Activated CD4-positive, alpha-beta memory T cell treated with anti-CD3 and anti-CD28 coated beads, Interleukin-2, amount 10 ng/mL, durations not matched to agents 7 days and 5 days (primary cell): ENCODE measurements at places on chromosomes 6 and 20. TPM values are rescaled to one million over a fixed set of nuclear protein-coding genes. Genes with fewer than 3 reads are reported as not detected.

GRCh38 chr6:100161782-100162365 is 167.9 kb upstream of the MCHR2 start:
- H3K36me3 ChIP-seq: no peaks in the 10 kb centered on the region
- no peak overlapping the region for H3K4me3 ChIP-seq
- peaks cover 19% of the 10 kb centered on the region for H3K27me3 ChIP-seq
- no peaks in the 10 kb centered on the region for H3K4me1 ChIP-seq
- H3K27ac ChIP-seq: no peak overlapping the region

DNA sequence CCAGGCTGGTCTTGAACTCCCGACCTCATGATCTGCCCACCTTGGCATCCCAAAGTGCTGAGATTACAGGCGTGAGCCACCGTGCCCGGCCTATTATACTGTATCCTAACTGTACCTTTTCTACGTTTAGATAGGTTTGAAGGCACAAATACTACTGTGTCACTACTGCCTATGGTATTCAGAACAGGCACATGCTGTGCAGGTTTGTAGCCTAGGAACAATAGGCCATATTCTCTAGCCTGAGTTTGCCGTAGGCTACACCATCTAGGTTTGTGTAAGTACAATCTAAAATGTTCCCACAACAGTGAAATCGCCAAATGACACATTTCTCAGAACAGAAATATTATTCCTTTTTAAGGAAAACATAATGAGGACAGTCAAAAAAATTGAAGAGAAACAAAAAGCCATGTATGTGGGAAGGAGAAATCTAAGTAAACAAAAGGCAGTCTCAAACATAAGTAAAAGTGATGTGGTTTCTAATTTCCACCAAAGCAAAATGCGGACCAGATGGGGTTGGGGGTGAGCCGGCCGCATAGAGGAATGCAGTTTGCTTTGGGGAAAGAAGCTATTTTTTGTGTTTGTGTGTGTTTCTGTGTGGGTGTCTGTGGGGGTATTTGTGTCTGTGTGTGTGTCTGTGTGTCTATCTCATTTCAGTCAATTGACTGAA is 192.6 kb upstream of the SALL4 start:
- no peak overlapping the region for H3K4me3 ChIP-seq
- H3K4me1 ChIP-seq: no peaks in the 10 kb centered on the region
- H3K27me3 ChIP-seq: no peaks in the 10 kb centered on the region
- H3K36me3 ChIP-seq: no peaks in the 10 kb centered on the region
- no peak overlapping the region for H3K27ac ChIP-seq

GRCh38 chr6:169244684-169245383 is 8.8 kb downstream of the THBS2 start:
- no peak overlapping the region for H3K4me3 ChIP-seq
- H3K27me3 ChIP-seq: no peaks in the 10 kb centered on the region
- H3K27ac ChIP-seq: no peak overlapping the region
- DNase-seq: no peak
- no peaks in the 10 kb centered on the region for H3K4me1 ChIP-seq

DNA sequence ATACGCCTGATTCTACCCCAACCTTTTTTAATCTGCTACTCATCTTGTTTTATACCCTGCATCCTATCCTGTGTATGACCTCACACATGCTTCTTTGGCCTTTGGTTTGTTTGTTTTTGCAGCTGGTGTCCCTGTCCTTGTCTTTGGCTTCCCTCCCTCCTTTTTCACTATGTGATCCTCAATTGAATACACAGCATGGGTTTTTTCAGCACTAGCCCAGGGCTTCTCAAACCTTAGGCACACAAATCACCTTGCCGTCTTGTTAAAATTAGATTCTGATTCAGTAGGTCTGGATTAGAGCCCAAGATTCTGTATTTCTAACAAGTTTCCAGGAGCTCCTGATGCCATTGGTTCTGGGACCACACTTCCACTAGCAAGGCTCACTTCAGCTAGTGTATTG is 321.5 kb upstream of the MAN1A1 start:
- no peak overlapping the region for H3K4me3 ChIP-seq
- H3K4me1 ChIP-seq: peaks cover 20% of the 10 kb centered on the region
- no peaks in the 10 kb centered on the region for H3K36me3 ChIP-seq
- no peak overlapping the region for H3K27ac ChIP-seq

RWDD2A gene
- total RNA-seq: 2.3 TPM

DNA sequence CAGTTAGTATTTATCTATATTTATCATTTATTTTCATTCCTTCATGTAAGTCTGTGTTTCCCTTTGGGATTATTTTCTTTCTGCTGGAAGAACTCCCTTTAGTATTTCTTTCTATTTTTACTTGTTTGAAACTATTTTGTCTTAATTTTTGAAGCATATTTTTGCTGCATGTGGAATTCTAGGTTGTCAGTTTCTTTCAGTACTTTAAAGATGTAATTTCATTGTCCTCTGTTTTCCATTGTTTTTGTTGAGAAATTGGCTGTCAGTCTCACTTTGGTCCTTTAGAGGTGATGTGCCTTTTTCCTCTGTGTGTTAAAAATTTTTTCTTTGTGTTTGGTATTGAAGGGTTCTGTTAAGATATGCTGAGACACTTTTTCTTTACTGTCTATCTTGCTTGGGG is 17.1 kb downstream of the RNF182 start:
- H3K4me3 ChIP-seq: no peak overlapping the region
- H3K36me3 ChIP-seq: no peaks in the 10 kb centered on the region
- H3K27me3 ChIP-seq: peaks cover 17% of the 10 kb centered on the region
- no peak for DNase-seq

- H3K4me1 ChIP-seq: peaks cover 2% of the 10 kb centered on the region
- no peaks in the 10 kb centered on the region for H3K36me3 ChIP-seq
- no peak overlapping the region for H3K4me3 ChIP-seq
- DNase-seq: no peak
Observed at GRCh38 chr6:3625149-3625979, 126.1 kb downstream of the PXDC1 start.

DNA sequence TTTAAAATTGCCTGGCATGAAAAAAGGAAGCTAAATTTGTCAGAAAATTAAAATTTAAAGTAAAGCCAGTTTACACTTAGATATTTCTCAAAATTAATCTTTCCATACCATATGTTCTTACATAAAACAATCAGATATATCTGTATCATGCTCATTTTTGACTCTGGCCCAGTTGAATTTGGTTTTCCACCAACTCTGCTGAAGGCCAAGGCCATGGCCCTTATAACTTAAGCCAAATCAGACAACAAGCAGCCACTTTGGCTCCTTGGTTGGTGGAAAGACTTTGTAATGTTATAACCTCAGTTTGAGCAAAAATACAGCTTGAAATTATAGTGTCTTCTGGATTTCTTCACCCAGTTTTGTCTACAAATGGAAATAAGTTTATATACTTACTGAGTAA is 97.3 kb downstream of the CENPW start:
- DNase-seq: no peak
- no peaks in the 10 kb centered on the region for H3K36me3 ChIP-seq
- H3K27ac ChIP-seq: no peak overlapping the region
- H3K4me3 ChIP-seq: no peak overlapping the region
- no peaks in the 10 kb centered on the region for H3K4me1 ChIP-seq
- no peaks in the 10 kb centered on the region for H3K27me3 ChIP-seq

DNA sequence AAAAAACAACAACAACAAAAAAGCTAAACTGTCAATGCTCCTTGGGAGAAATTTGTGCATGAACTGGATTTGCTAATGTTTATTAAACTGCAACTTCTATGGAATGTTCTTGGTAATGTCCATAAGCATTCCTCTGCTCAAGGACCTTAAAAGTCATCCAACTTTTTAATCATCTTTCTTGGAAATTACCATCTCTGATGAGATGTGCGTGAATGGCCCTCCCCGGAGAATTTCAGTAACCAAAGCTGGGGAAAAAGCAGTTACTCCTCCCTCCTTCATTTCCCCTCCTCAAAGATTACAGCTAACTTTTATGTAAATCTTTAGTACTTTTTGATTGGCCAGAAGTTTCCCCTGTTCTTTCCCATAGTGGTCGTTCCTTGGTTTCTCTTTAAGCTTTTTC is 5.2 kb downstream of the TBCC start:
- DNase-seq: no peak
- H3K27me3 ChIP-seq: peaks cover 12% of the 10 kb centered on the region
- H3K4me1 ChIP-seq: peaks cover 15% of the 10 kb centered on the region
- H3K27ac ChIP-seq: no peak overlapping the region
- H3K36me3 ChIP-seq: peaks cover 6% of the 10 kb centered on the region
- no peak overlapping the region for H3K4me3 ChIP-seq

DNA sequence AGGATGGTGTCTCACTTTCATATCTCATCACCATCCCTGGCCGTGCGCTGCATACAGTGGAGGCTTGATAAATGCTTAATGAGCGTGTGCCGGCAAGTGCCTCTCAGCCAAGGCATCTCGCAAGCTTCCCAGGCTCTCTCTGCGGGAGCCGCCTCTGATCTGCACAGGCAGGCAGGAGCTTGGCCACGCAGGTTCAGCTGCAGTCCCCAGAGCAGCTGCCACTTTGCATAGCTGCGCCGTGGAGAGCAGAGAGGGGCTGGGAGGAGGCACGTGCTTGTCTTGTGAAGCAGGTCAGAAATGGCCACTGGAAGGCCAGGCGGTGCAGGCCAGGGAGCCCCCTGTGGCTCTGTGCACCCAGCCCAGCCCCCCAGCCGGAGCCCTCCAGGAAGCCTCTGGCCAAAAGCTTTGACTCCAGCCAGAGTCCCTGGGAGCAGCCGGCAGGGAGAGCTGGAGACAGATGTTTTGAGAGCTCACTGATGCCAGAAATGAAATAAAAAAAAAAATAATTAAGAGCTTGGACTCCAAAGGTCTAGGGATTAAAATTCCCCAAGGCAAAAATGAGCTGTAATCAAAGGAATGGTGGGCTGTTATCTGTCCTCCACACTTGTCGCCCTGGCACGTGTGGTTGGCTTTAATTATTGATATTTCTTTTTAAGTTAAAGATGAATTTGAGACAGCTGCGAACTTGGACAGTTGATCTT is 377.0 kb downstream of the CDH4 start:
- H3K27me3 ChIP-seq: no peaks in the 10 kb centered on the region
- H3K4me1 ChIP-seq: no peaks in the 10 kb centered on the region
- no peak for DNase-seq
- H3K36me3 ChIP-seq: no peaks in the 10 kb centered on the region
- H3K4me3 ChIP-seq: no peak overlapping the region

KCNQ5 gene
- 4.3 TPM for total RNA-seq

DNA sequence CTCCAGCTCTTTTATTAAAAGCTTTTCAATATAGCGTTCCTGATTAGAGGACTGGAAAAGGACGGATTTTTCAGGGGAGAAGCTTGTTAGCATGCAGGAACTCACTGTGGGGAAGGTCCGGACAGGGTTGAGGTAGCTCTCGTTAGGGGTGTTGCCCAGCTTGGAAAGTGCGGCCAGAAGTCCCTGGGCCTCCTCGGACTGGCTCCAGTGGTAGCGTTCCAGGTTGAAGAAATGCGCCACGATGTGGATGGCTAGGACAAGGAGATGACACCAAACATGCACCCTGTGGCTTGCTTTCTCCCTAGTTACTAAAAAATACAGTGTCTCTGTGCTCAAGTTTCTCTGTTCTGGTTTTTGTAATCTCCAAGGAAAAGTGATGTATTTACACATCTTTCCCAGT is 12.5 kb downstream of the NOX3 start:
- H3K36me3 ChIP-seq: no peaks in the 10 kb centered on the region
- H3K4me1 ChIP-seq: peaks cover 15% of the 10 kb centered on the region
- no peaks in the 10 kb centered on the region for H3K27me3 ChIP-seq
- no peak for DNase-seq
- no peak overlapping the region for H3K27ac ChIP-seq
- no peak overlapping the region for H3K4me3 ChIP-seq

- peaks cover 6% of the 10 kb centered on the region for H3K4me1 ChIP-seq
- no peak overlapping the region for H3K27ac ChIP-seq
- H3K4me3 ChIP-seq: no peak overlapping the region
- H3K36me3 ChIP-seq: peaks cover 10% of the 10 kb centered on the region
Observed at GRCh38 chr20:25339608-25340007, 51.0 kb downstream of the ABHD12 start.

DNA sequence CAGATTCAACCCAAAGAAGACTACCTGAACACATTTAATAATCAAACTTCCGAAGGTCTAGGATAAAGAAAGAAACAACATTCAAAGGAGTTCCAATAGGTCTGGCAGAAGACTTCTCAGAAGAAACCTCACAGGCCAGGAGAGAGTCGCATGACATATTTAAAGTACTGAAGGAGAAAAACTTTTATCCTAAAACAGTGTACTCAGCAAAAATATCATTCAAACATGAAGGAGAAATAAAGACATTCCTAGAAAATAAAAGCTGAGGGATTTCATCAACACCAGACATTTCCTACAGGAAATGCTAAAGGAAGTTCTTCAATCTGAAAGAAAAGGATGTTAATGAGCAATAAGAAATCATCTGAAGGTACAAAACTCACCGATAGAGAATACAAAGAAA is 108.6 kb downstream of the BTBD9 start:
- H3K4me3 ChIP-seq: no peak overlapping the region
- H3K4me1 ChIP-seq: peaks cover 3% of the 10 kb centered on the region

GRCh38 chr6:27753668-27754407 is 158.4 kb downstream of the OR2B2 start:
- peaks cover 6% of the 10 kb centered on the region for H3K36me3 ChIP-seq
- H3K27me3 ChIP-seq: peaks cover 5% of the 10 kb centered on the region
- H3K4me1 ChIP-seq: peaks cover 48% of the 10 kb centered on the region
- DNase-seq: peak; percentile 80
- H3K27ac ChIP-seq: peak overlapping the region; percentile 100

GRCh38 chr6:106743612-106744011 is 114.2 kb downstream of the QRSL1 start:
- DNase-seq: no peak
- H3K4me1 ChIP-seq: no peaks in the 10 kb centered on the region
- no peaks in the 10 kb centered on the region for H3K36me3 ChIP-seq
- no peak overlapping the region for H3K27ac ChIP-seq

DNA sequence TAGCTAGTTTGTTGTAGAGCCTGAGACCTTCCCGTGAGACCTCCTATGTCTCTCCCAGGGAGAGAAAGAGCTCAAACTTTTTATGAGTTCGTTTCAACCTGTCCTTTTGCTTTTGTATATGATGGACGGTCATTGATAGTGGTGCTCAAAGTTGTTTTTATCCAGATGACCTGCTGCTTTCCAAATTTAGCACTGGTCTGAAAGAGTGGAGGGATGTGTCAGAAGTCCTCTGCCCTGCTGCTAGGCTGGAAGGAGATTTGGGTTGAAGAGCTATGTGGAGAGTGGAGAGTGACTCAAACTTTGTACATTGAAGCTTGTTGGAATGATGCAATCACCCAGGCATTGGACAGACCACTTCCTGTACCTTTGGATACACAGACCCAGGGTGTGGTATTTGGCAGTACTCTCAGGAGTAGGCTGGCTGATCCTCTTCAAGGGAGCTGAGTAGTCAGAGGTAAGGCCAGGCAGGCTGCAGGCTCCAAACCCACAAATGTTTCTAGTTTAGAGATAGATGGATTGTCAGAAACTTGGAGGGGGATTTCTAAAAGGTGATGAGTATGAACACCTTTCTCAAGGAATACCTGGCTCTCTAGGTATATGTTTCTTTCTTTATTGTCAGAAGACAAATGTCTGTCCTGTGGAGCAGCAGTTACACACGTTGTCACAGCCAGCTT is 49.4 kb upstream of the RREB1 start:
- peaks cover 6% of the 10 kb centered on the region for H3K4me1 ChIP-seq
- peaks cover 10% of the 10 kb centered on the region for H3K27me3 ChIP-seq
- H3K36me3 ChIP-seq: no peaks in the 10 kb centered on the region
- peak; percentile 18 for DNase-seq
- H3K27ac ChIP-seq: no peak overlapping the region

RIPPLY2 gene
- total RNA-seq: not detected
